T-helper 1 cell (primary cell): ENCODE measurements at places on chromosomes 7 and 10.

GRCh38 chr10:110076559-110077318, 69.0 kb downstream of the ADD3 start:
- DNase-seq: no peak

DNA sequence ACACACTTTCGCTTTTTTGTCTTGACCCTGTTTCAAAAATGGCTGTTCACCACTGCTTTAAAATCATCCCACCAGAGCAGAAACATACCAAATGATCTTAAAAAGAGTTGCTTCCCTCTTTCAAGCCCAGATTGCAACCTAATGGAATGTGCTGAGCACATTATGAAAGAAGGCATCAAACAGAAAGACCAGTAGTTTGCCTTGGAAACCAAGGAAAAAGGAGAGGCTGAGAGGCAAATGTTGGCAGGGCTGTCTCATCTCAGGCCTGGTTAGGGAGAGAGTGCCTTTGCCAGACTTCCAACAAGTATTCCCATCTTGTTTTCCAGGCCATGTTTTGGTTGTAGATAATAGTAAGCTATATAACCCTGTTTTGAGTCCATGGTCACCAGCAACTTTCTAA, 64.3 kb downstream of the ABCB4 start:
- no peak for DNase-seq

GRCh38 chr7:121300685-121301420, 27.9 kb upstream of the WNT16 start:
- DNase-seq: no peak

- DNase-seq: no peak
Observed at GRCh38 chr7:78684201-78684600, 769.3 kb downstream of the MAGI2 start.

DNA sequence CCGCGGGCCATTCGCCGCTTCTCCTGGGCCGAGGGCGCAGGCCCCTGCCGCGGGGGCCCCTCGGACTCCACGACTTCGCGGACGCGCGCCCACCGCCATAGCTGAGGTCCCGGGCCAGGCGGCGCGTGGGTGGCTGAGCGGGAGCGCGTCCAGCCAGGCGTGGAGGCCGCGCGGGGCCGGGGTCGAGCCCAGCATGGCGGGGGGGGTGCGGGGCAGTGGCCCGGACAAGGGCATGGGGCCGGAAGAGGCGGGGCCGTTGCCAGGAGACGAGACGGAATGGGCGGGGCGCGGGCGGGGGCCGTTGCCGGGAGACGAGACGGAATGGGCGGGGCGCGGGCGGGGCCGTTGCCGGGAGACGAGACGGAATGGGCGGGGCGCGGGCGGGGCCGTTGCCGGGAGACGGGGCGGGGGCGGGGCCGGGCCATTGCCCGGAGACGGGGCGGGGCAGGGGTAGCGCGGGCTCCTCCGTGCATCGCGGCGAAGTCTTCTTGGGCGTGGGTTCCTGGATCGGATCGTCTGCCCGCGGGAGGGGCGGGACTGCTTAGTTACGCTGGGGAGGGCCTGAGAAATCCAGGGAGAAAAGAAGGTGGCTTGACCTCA, 14.8 kb downstream of the ADAM8 start:
- peak; percentile 73 for DNase-seq

- DNase-seq: no peak
Observed at GRCh38 chr10:81817596-81818170, 57.3 kb upstream of the NRG3 start.

GRCh38 chr10:132847416-132847777, 61.5 kb upstream of the NKX6-2 start:
- DNase-seq: no peak

DNA sequence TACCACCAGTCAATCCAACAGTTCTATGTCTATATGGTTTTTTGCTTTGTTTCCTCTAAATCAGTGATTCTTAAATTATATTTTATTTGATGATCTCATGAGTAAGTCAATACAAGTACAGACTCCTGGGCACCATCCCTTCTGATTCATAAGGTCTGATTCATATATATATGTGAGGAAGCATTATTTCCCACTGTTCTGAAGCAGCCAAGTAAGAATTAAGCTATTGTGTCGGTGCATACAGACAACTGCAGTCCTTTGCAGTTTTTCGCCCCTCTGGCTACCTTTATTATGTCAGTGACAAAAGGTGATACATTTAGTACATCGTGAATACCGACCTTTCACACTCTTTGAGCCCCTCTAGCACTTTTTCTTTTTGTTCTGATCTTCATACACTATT, 1079.6 kb upstream of the C7orf33 start:
- DNase-seq: no peak
